Activated CD4-positive, alpha-beta T cell treated with anti-CD3 and anti-CD28 coated beads, Interleukin-2, amount 10 ng/mL, durations not matched to agents 7 days and 5 days (primary cell): ENCODE measurements at places on chromosomes 4 and X. TPM values are rescaled to one million over a fixed set of nuclear protein-coding genes. Genes with fewer than 3 reads are reported as not detected.

Gene MMAA
- 10.3 TPM for total RNA-seq

Gene NDST4
- not detected for total RNA-seq

Gene MAGEB17
- not detected for total RNA-seq

Gene WDR17
- 0.87 TPM for total RNA-seq

Gene MAGEA1
- total RNA-seq: not detected

Gene NXF2B
- total RNA-seq: not detected

GRCh38 chr4:81635739-81636138 is 164.0 kb upstream of the RASGEF1B start:
- H3K4me1 ChIP-seq: peaks cover 4% of the 10 kb centered on the region
- no peak overlapping the region for H3K4me3 ChIP-seq
- DNase-seq: no peak
- no peak overlapping the region for H3K27ac ChIP-seq
- no peaks in the 10 kb centered on the region for H3K27me3 ChIP-seq
- H3K36me3 ChIP-seq: no peaks in the 10 kb centered on the region

GRCh38 chr4:184617600-184618196 is 31.5 kb downstream of the CASP3 start:
- H3K27me3 ChIP-seq: no peaks in the 10 kb centered on the region
- peaks cover 5% of the 10 kb centered on the region for H3K36me3 ChIP-seq
- no peaks in the 10 kb centered on the region for H3K4me1 ChIP-seq
- no peak for DNase-seq

- H3K36me3 ChIP-seq: no peaks in the 10 kb centered on the region
- DNase-seq: no peak
- no peak overlapping the region for H3K4me3 ChIP-seq
- no peak overlapping the region for H3K27ac ChIP-seq
- no peaks in the 10 kb centered on the region for H3K27me3 ChIP-seq
- H3K4me1 ChIP-seq: no peaks in the 10 kb centered on the region
Observed at GRCh38 chrX:68284281-68284904, 148.9 kb downstream of the OPHN1 start.

DNA sequence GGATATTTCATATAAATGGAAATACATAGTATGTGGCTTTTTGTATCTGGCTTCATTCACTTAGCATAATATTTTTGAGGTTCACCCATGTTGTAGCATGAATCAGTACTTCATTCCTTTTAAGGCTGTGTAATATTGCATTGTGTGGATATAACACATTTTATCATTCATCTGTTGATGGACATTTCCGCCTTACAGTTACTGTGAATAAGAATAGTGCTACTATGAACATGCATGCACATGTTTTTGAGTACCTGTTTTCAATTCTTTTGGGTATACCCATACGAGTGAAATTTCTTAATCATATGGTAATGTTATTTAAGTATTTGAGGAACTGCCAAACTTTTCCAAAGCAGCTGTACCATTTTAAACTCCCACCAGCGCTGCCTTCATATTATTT is 539.6 kb upstream of the DIPK2B start:
- no peak for DNase-seq
- no peaks in the 10 kb centered on the region for H3K27me3 ChIP-seq
- H3K36me3 ChIP-seq: peaks cover 12% of the 10 kb centered on the region
- no peak overlapping the region for H3K27ac ChIP-seq

GRCh38 chr4:128908735-128909134 is 99.2 kb downstream of the JADE1 start:
- H3K27ac ChIP-seq: no peak overlapping the region
- no peaks in the 10 kb centered on the region for H3K27me3 ChIP-seq
- H3K36me3 ChIP-seq: peaks cover 16% of the 10 kb centered on the region
- no peak overlapping the region for H3K4me3 ChIP-seq
- peaks cover 3% of the 10 kb centered on the region for H3K4me1 ChIP-seq

- no peaks in the 10 kb centered on the region for H3K27me3 ChIP-seq
- no peak overlapping the region for H3K27ac ChIP-seq
- H3K36me3 ChIP-seq: no peaks in the 10 kb centered on the region
- DNase-seq: no peak
Observed at GRCh38 chr4:181488926-181489325, 754.3 kb upstream of the TENM3 start.

DNA sequence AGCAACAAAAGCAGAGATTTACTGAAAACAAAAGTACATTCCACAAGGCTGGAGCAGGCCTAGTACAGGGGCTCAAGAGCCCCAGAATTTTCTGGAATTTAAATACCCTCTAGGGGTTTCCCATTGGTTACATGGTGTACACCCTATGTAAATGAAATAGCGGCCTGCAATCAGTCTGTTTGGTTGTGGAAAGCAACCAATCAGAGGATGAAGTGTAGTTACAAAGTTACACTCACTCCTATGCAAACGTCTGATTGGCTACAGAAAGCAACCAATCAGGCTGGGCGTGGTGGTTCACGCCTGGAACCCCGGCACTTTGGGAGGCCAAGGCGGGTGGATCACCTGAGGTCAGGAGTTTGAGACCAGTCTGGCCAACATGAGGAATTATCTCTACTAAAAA is 13.8 kb upstream of the TXLNG start:
- no peaks in the 10 kb centered on the region for H3K4me1 ChIP-seq
- no peaks in the 10 kb centered on the region for H3K27me3 ChIP-seq
- no peak overlapping the region for H3K27ac ChIP-seq
- no peak overlapping the region for H3K4me3 ChIP-seq

DNA sequence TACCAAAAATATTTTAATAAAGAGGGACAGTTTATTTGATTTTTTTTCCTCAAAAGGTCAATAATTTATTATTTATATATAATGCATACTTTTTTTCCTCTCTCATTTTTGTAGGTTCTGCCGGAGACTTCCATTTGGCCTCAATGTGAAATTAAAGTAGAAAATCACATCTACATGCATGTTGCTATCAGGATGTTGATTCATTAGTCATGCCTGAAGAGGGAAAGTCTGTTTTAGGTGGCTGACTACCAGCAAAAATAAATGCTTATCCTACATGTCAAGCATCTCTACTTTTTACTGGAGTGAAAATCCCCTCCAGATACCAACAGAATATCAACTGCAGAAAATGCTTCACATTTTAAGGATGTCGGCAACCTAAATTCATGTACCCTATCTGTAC is 41.5 kb downstream of the KIAA0232 start:
- no peak overlapping the region for H3K4me3 ChIP-seq
- DNase-seq: no peak
- no peaks in the 10 kb centered on the region for H3K27me3 ChIP-seq
- peaks cover 9% of the 10 kb centered on the region for H3K4me1 ChIP-seq
- H3K27ac ChIP-seq: no peak overlapping the region
- peaks cover 36% of the 10 kb centered on the region for H3K36me3 ChIP-seq

- no peak overlapping the region for H3K27ac ChIP-seq
- peaks cover 2% of the 10 kb centered on the region for H3K27me3 ChIP-seq
- DNase-seq: no peak
- H3K4me3 ChIP-seq: no peak overlapping the region
Observed at GRCh38 chr4:112916868-112917267, 132.6 kb upstream of the ANK2 start.

- H3K27me3 ChIP-seq: peaks cover 18% of the 10 kb centered on the region
- H3K4me1 ChIP-seq: no peaks in the 10 kb centered on the region
- H3K4me3 ChIP-seq: no peak within 1 kb of the TSS
- H3K27ac ChIP-seq: no peak within 1 kb of the TSS
- no peak for DNase-seq
Observed at GRCh38 chr4:154590329-154591006, at the start of gene FGA. TSS of gene FGA (minus strand) at chr4:154590742. CDS start at chr4:154590687, 55 bp downstream.

DNA sequence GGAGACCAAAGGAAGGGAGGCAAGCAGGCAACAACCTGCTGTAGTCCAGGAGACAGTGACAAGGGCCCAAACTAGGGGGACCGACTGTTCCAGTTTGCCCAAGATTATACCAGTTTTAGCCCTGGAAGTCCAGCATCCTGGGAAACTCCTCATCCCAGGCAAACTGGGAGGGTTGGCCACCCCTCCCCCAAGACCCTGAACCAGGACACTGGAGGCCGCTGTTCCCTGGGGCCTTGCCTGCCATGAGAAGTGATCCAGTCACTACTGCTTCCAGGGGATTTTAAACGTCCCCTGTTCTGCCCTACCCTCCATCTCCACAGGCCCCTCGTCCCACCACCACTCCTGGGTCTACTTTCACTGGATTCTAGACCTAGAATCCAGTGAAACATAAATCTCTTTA is 4.3 kb upstream of the DGAT2L6 start:
- no peaks in the 10 kb centered on the region for H3K27me3 ChIP-seq
- H3K36me3 ChIP-seq: no peaks in the 10 kb centered on the region
- H3K27ac ChIP-seq: no peak overlapping the region
- DNase-seq: no peak
- no peak overlapping the region for H3K4me3 ChIP-seq
